ENCODE measurements at places on chromosomes 13 and 19. TPM values are rescaled to one million over a fixed set of nuclear protein-coding genes. Genes with fewer than 3 reads are reported as not detected.

EID2B gene
- total RNA-seq, result 2.0 TPM

SPHK2 gene
- total RNA-seq, result 26.5 TPM

ZNF628 gene
- 4.4 TPM for total RNA-seq

GIPC3 gene
- total RNA-seq, result 5.4 TPM

LPAR2 gene
- total RNA-seq, result 26.1 TPM

KISS1R gene
- not detected for total RNA-seq

TNFSF9 gene
- total RNA-seq, result 1.0 TPM

DNA sequence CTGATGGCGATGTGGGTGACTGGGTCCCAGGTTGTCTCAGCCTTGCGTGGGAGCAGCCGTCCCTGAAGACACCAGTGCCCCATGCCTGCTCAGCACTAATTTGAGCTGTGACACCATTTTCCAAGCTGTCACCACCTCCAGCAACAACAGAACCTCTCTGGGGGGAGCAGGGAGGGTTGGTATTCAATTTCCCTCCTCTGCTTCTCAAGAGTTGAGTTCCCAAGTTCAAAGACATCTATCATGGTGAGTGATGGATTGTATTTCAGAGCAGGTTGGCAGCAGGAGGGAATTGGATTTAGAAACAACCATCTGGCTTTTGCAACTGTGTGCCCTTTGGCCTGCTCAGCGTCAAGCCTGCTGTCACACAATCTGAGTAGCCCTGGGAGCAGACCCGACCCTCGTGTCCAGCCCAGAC lies 46.9 kb upstream of the UQCRFS1 start:
- no peak for DNase-seq

- no peak for DNase-seq
Observed at GRCh38 chr19:17517898-17518297, 6.4 kb downstream of the PGLS start.

GRCh38 chr19:5395556-5395955 lies 54.9 kb upstream of the PTPRS start:
- DNase-seq, result no peak

DNA sequence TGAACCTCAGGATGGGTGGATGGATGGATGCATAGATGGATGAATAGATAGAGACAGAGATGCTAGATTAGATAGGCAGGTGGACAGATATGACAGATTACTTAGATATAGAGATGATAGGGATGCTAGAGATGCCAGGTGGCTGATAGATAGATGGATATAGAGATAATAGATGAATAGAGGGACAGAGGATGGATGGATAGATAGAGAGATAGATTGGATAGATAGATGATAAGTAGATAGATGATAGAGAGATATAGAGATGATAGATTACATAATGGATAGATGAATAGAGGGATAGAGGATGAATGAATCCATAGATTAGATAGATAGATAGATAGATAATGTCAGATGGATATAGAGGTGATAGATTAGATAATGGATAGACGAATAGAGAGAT lies 88.4 kb upstream of the TM9SF2 start:
- no peak for DNase-seq

DNA sequence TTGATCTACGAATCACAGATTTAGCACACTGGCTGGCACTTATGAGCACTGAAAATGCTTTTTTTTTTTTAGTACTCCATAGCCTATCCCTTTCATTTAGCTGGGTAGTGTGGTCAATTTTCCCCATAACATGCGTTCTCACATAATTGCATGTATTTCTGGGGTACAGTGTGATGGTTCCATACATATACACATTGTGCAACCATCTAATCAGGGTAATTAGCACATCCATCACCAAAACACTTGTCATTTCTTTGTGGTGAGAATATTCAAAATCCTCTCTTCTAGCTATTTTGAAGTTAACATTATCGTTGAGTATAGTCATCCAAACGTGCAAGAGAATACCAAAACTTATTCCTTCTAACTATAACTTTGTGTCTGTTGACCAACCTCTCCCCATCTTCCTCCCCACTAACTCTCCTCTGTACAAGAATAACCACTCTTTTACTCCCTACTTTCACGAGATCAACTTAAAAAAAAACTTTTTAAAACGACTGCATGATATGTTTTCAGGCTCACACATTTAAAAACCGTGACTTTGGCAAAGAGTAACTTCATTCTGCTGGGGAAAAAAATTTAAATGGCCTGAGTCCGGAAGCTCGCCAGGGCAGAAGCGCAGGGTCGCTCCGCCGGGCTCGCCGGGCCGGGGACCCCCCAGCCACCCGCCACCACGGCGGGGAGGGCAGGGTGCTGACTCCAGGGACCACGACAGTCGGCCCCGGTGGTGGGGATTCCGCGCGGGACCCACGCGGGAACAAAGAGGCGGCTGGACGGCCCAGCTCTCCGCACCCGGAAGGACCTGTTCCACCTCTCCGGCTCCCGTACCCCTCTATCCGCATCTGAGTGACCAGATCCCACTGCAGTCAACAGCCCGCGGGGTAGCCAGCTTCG lies 868 bp upstream of the UBAC2 start:
- DNase-seq, result no peak

- DNase-seq, result no peak
Observed at GRCh38 chr13:94394723-94395122, 84.8 kb downstream of the DCT start.

DNA sequence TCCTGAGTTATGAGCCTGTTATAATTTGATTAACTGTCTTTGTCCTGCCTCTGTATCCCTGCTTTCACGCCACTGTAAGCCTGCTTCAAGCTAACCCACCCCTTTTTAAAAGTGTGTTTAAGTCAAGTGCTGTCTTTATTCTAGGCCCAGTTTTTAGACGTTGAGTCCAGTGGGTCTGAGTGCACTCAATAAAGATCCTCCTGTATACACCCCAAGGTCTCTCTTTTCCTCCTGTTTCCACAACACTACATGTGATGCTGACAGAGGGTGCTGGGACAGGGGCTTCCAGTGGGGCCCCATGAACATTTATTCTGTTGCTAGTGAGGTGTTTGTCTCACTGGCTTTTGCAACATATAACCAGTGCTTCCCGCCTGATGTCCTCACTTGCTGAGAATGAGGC lies 6.7 kb upstream of the F2RL3 start:
- no peak for DNase-seq

DNA sequence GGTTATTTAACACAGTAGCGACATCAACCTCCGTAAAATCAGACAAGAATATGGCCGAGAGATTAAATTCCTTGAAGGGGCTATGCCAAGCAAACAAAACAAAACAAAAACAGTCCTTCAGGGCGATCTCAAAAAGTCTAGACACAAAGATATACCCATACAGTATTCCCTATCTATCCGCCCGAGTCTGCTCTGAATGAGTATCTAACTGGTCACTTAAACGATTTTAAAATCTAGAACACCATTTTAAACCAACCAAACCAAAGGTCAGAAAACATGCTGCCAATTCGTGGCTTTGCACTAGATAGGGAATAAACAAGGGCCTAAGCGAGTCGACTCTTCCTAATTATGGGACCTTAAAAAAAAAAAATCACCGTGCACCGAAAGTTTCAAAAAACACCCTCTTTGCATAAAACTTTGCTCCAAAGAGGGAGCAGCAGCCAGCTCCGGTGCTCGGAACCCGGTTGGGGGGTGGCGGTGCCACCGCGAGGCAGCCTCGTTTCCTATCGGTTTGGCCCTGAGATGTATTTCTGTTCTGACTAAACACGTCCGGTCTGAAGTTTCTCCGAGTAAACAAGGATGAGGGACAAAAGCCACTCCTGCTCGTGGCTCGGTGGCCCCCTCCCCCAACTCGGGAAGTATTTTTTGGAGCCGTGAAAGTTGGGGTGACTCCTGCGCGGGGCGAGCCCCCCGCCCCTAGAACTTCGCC lies 1.8 kb downstream of the HMGB1 start:
- DNase-seq, result peak; percentile 94

DNA sequence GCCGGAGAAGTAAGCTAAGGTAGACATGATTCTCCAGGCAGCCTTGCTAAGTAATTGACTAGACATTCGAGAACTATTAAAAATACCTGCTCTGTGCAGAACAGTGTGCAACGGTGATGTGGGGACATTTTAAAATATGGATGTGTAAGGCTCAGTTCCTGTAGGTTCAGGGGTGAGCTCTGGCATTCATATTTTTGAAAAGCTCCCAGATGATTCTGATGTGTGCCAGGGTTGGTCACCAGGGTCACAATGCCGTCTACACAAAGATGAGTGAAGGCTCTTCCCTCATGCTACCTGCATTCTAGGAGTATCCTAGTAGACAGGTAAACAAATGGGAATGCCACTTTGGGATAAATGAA lies 702 bp upstream of the EPSTI1 start:
- no peak for DNase-seq

GRCh38 chr13:50149932-50150331 lies 134.7 kb downstream of the KCNRG start:
- DNase-seq, result no peak

GRCh38 chr13:40185414-40185813 lies 481.0 kb downstream of the FOXO1 start:
- DNase-seq, result no peak

GRCh38 chr19:37855098-37855497 lies 51.3 kb downstream of the WDR87 start:
- no peak for DNase-seq

DNA sequence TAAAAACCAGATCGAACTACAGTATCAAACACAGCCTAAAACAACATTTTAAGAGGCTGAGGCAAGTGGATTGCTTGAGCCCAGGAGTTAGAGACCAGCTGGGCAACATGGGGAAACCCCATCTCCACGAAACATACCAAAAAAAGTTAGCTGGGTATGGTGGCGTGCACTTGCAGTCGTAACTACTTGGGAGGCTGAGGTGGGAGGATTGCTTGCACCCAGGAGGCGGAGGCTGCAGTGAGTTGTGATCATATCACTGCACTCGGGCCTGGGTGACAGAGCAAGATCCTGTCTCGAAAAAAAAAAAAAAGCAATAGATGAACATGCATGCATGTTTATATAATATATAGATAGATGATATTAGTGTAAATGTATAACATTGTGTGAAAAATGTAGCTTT lies 5.2 kb upstream of the MRPS31 start:
- peak; percentile 63 for DNase-seq

GRCh38 chr13:51175021-51175420 lies 47.2 kb upstream of the FAM124A start:
- no peak for DNase-seq

- no peak for DNase-seq
Observed at GRCh38 chr19:50178859-50179537, 15.9 kb upstream of the IZUMO2 start.

GRCh38 chr19:39419003-39419402 lies 6.5 kb downstream of the PLEKHG2 start:
- DNase-seq, result no peak

All from spleen (tissue), 13 donors.